ENCODE measurements at places on chromosomes 11 and 22.

DNA sequence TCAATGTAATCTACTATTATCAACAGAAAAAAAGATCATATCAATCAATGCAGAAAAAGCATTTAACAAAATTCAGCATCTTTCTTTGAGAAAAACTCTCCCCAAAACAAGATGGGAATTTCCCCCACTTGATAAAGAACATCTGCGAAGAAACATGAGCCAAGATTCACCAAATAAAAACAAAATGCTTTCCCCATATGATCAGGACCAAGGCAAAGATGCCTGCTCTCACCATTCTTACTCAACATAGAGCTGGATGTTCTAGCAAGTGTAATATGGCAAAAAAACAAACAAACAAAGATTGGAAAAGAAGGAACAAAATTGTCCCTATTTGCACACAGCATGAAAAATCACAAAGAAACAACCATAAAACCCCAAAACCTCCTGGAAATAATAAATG is 23.4 kb downstream of the SHANK2 start:
- no peak for DNase-seq

GRCh38 chr11:10646681-10647355 is 46.7 kb downstream of the IRAG1 start:
- DNase-seq: no peak

- no peak for DNase-seq
Observed at GRCh38 chr11:112881461-112881860, 79.8 kb upstream of the NCAM1 start.

- no peak for DNase-seq
Observed at GRCh38 chr11:119693253-119693815, 35.7 kb downstream of the NECTIN1 start.

- no peak for DNase-seq
Observed at GRCh38 chr22:48545987-48546386, 1281.7 kb downstream of the BRD1 start.

GRCh38 chr11:62534779-62535545 is 11.6 kb downstream of the AHNAK start:
- DNase-seq: no peak

DNA sequence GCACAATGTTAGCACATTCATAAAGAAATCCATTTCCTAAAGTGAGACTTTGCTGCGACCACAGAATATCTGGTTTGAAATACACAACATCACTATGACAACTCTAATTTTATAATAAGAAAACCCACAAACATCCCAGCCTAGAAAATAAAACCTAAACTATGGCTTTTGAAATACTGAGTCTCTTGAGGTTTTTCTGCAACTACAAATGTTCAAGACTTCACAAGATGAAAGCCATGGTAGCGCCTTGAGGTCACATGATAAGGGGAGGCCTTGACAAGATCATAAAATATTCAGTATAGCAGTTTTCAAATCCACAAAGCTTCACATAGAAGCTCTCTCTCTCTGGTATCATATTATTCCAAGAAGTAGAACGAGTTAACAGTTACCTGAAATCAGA is 126.8 kb downstream of the MPPED2 start:
- DNase-seq: no peak

- no peak for DNase-seq
Observed at GRCh38 chr11:117002639-117003299, 95.5 kb downstream of the SIK3 start.

DNA sequence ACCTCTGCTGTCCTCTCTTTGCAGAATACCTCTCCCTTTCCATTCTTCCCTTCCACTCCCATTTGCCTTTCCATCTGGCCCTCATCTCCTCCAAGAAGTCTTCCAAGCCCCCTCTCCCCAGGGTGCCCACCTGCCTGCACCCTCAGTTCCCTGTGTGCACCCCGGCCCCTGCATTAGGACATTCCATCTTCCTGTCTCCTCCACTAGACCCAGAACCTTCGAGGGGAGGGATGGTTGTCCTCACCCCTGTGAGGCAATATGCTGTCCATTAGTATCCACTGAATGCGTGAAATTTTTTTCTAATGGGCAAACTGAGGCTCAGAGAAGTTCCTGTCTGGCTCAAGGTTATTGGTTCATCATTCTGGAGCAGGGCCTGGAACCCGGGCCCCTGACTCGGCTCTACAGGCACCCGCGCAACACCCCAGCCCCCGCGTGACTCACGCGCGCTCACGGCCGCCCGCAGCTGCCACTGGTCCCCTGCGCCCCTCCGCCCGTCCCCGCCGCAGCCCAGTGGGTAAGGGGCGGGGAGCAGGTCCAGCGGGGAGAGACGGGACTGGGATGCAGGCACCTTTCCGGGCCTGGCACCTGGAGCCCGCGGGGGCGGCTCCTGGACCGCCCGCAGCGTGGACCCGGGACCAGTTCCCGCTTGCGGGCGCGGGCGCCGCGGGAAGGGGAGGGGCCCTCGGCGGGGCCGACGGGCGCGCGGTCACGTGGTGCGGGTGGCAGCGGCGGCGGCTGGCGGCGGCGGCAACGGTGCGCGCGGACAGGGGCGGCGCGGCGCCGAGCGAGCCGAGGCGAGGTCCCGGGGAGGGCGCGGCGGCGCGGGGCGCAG is 7.0 kb downstream of the SEPTIN3 start:
- DNase-seq: no peak

DNA sequence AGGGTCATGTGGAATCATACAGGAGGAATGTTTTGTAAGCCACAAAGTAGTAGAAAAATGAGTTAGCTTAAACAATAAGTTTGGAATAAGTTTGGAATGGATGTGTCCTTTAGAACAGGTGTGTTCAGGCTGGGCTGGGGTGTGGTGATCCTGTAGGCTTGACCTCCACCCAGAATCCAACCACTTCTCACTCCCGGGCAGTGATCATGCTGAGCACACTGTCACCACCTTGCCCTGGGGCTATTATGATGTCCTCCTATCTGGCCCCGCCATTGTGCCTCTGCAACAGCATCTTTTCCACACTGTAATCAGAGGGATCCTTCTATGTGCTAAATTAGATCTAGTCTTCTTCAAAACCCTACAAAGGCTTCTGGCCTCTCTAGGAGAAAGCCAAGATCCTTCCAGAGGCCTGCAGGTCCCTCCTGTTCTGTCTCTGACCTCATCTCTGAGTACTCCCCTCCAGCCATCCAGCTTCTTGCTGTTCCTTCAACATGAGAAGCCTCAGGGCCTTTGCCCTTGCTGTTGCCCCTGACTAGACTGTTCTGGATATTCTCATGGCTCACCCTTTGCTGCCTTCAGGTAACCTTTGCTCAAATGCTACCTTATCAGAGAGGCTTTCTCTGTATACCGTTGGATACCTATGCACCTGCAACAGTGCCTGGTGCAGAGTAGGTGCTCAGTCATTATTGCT is 18.8 kb upstream of the ACCSL start:
- no peak for DNase-seq

DNA sequence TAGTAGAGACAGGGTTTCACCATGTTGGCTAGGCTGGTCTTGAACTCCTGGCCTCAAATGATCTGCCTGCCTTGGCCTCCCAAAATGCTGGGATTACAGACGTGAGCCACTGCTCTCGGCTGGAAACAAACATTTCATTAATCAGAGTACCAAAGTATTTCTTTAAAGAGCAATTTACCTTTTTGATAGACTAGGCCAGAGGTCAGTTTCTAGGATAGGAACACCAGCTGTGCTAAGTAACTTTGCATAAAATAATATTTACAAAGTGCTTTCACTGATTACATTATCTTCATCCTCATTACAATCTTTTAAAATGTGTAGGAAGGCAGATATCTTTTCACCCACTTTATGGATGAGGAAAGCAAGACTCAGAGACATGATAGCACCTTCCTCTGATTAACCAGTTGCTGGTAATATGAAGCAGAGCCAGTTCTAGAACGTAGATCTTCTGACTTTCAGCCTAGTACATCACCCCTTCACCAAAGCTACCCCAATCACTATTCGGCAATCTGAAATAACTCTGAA is 355.2 kb downstream of the SOX6 start:
- DNase-seq: no peak

- DNase-seq: no peak
Observed at GRCh38 chr22:46070803-46071450, 79.4 kb upstream of the PPARA start.

- no peak for DNase-seq
Observed at GRCh38 chr11:122671400-122671891, 15.9 kb downstream of the UBASH3B start.

DNA sequence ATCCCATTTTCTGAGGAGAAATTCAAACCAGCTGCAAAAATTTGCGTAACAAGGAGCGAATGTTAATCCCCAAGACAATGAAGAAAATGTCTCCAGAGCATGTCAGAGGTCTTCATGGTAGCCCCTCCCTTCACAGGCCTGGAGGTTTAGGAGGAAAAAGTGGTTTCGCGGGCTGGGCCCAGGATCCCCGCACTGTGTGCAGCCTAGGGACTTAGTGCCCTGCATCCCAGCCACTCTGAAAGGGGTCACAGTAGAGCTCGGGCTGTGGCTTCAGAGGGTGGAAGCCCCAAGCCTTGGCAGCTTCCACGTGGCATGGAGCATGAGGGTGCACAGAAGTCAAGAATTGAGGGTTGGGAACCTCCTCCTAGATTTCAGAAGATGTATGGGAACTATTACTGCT is 87.4 kb downstream of the BRD1 start:
- no peak for DNase-seq

- no peak for DNase-seq
Observed at GRCh38 chr11:94734563-94735275, 33.4 kb upstream of the AMOTL1 start.

DNA sequence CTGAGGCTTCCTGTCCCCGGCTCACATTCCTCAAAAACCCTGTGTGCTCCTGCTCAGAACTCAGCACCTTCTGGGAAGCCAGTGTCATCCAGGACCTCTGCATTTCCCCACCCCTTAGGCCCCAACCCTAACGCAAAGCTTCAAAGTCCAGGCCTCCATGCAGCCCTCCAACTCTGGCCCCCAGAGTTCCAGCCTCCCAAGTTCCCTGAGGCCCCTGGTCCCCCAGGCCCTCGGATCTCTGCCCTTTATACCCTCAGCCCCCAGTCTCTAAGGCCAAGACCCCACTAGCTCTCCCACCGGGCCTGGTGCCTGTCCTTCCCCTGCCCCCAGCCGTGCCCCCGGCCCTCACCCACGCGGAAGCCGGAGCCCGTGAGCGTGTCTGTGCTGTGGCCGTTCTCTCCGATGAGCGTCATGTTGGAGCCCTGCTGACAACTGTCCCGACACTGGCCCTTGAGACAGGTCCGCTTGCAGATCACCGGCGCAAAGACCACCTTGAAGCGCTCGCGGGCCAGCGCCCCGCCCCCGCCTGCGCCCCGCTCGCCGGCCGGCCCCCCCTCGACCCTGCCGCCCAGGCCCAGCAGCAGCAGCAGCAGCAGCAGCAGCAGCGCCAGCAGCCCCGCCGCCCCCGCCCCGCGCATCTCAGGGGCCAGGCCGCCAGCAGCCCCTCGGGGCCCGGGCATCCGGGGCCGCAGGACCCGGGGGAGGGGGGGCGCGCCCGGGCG is 718 bp downstream of the LTBP3 start:
- DNase-seq: no peak

DNA sequence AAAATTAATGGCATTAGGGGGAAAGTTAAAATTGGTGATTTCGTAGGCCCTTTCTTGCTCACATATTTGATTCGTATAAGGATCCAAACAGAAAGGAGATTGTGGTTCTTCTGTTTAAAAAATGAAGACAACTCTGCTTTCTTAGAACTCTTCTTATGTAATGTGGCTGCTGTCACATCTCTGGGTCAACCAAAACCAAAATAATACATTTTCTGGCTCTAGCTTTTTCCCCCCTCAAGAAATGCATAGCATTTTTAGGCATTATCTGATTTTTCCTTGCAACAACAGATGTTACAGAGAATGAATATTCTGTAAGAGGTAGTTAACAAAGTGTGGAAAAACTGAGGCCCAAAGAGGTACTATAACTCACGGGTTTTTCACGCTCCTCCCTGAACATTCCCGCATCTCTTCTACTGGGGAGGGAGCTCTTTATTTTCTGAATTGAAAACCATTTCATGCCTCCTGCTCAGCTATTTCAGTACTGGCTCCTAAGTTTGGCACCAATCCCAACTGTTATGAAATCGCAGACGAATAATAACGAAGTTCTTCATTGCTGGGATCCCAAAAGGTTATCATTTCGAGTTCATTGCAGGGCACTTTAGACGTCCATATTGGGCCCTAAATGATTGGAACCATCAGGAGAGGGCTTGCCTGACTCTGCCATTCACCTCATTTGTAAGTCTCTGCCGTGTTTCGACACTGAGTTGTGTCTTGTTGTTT is 17.1 kb downstream of the GRAP2 start:
- no peak for DNase-seq

DNA sequence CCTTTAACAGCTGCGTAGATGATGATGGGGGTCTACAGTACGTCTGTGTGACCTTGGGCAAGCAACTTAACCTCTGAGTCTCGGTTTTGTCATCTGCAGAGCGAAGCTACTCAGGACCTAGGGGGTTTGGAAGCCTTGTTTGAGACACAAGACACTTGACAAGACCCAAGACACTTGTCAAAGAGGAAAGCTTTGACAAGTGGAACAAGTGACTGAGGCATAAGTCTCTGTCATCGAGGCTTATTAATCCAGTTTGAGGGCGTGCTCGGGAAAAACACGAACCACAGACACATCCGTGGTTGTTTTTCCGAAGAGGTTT is 732 bp upstream of the PC start:
- DNase-seq: no peak

GRCh38 chr11:43687120-43687791 is 6.7 kb downstream of the HSD17B12 start:
- no peak for DNase-seq

- DNase-seq: no peak
Observed at GRCh38 chr11:14224395-14224794, 134.6 kb downstream of the RRAS2 start.

- no peak for DNase-seq
Observed at GRCh38 chr22:23697031-23697970, 6.5 kb downstream of the RGL4 start.

GRCh38 chr11:96943970-96944369 is 554.2 kb downstream of the JRKL start:
- DNase-seq: no peak

DNA sequence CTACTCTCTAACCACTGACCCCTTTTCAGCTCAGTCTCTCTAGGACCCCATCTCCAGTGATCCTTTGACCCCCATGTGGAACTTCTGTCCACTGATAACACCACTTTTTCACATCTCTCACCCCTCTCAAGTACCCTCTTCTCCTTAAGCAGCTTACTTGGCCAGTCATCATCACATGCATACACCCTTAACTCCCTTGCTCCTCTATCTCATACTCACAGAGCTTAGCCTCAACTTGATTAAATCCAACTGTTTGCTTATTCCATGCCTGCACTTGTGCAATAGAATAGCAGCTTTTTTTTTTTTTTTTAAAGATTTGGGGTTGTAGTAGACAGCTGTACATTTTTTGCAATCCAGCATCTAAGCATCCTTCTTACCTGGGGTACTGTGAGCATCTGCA is 22.2 kb downstream of the AQP11 start:
- DNase-seq: no peak
